ENCODE measurements at places on chromosomes 4 and X.
A peak's percentile ranks its signal among the peaks of the same experiment; 100 is the strongest.

GRCh38 chr4:162274354-162274753 lies 110.6 kb upstream of the FSTL5 start:
- DNase-seq = no peak

- no peak for DNase-seq
Measured at GRCh38 chrX:47706575-47706974, 47.6 kb upstream of the UXT start.

- DNase-seq = peak; percentile 94
Measured at GRCh38 chr4:54064317-54065111, at the start of gene CHIC2. Gene CHIC2 (minus strand): TSS chr4:54064605. CDS start chr4:54064300, 305 bp downstream.

DNA sequence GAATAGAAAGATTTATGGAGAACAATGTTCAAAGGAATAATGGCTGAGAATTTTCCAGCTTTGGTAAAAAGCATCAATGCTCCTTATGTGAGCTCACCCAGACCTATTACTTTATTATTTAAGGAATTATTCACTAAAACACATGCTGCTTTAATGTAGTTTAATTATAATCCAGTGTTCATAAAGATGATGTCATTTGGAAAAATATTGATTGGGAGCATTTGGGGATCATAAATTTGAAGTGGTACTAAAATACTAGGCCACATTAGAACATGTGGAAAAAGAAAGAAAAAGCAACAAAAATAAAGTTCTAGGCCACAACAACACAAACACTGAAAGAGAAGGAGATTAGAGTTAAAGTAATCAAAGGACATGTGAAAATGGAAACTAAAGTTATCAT lies 20.0 kb downstream of the SLC38A5 start:
- no peak for DNase-seq

DNA sequence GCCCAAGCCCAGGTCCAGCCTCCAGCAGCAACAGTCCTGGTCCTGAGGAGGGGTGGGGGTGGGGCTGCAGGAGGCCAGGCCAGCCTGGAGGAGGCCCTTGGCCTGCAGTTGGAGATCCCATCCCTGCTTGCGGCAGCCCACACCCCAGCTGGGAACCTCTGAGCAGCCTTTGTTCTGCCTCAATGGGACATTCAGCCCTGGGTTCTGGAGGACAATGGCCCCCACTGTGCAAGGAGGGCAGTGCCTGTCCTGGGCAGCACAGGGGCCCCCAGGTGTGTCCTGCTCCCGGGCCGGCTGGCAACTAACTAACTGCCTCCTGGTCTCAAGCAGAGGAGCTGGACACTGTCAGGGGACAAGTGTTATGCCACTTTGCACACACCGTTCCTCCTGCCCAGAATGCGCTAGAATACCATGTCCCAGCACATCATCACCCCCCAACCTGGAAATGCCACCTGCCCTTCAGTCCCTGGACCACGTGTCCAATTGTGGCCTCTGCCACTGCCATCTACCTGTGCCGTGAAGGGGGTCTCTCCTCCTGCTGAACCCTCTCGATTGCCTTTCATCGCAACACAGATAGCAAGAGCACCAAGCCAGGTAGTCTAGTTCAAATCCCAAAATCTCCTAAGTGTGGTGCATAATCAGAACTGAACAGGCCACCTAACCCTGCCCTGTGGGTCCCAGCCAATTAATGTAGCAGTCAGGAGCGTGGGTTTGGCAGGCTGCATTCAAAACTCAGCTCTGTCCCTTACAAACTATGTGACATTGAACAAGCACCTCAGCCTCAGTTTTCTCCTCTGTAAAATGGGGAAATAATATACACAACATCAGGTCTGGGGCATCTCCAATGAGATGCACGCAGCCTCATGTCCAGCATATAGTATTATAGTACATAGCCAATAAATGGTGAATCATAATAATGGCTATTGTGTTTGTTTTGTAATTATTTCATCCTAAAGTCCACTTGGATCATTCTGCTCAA lies 8.8 kb downstream of the PPP2R2C start:
- no peak for DNase-seq
